NCI-H2081 treated with DMSO at 0.1 percent for 48 hours (cell line): ENCODE measurements at places on chromosomes 6 and 20.
A peak's percentile ranks its signal among the peaks of the same experiment; 100 is the strongest.

DNA sequence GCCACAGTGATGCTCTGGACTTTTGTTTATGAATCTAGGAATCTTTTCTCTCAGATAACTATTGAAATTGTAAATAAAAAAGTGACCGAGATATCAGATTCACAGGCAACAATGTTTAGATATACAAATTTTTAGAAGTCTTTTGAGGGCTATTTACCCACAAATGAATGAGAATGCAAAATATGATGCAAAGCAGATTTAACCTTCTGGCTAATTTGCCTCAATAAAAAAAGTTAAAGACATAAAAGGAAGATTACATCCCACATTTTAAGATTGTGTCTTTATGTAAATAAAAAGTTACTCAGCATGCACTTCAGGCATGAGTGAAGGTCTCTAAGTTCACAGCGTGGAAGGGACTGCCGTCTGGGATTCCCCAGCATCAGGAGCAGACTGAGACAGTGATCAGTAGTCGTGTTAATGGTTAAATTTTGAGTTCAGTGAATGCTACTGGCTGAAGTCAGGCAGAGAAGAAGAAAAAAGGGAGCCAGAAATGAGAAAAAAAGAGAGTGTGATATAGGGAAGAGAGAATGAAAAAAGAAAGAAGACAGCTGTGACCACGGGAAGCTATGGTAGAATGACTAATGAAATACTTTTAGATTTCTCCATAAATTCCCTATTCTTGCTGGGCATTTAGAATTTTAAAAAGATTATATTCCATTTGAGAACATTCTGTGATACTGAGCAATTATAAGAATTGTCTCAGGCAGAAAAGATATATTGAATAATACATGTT, 93.6 kb downstream of the MYB start:
- DNase-seq = no peak

GRCh38 chr20:36145877-36146707, 8.4 kb upstream of the EPB41L1 start:
- no peak for DNase-seq

GRCh38 chr6:144104488-144104887, 9.1 kb upstream of the SF3B5 start:
- DNase-seq = no peak

DNA sequence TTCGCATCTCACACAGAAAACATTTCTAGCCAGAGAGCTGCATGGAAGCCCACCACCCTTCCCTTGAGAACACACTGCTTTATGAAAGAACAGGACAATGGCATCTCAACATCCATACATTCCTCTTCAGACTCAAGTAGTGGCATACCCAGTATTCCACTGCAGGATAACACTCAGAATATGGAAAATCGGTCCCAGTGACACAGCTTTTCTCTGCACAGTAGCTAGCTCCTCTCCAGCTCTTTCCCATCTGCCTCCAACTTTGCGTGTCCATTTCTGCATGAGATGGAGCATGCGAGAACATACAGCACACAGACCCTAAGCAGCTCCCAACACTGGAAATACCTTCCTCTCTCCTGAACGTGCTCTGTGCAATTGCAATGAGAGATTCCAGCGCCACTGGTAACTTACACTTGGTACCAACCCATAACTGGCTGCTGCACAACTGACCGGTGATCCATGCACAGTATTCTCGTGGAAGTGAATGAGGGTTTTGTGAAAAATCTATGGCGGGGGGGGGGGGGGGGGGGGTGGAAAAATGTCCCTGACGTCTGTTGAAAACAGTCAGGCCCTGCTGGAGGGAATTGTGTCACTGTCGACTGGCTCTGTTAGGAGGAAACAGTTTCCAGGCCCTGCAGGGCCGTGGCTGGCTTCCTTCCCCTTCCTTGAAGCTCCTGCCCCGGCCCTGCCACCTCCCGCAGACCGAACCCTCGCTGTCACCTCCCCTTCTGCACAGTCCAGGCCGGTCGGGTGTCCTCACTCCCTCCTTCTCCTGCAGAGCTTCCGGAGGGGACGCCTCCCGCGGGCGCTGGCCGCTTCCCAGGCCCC, 265.9 kb upstream of the QKI start:
- DNase-seq = no peak

GRCh38 chr6:37456126-37456525, 23.1 kb downstream of the CMTR1 start:
- DNase-seq = no peak

DNA sequence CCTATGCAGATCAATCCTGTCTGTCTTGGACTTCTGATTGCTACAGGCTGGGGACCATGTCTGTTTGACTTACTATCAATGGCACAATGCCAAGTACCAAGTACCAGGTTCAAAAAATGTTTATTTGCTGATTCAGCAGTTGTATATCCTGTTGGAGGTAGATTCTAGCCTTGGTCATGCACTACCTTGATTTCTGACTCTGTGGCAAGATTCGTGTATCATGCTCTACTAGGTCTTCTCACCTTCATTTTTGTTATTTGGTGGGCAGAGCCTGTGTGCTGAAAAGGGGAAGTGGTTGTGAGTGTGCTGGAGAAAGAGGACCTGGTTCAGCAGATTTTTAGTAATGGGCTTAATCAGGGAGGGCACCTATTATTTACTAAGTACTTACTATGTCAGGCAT, 192.4 kb upstream of the MYLIP start:
- no peak for DNase-seq

DNA sequence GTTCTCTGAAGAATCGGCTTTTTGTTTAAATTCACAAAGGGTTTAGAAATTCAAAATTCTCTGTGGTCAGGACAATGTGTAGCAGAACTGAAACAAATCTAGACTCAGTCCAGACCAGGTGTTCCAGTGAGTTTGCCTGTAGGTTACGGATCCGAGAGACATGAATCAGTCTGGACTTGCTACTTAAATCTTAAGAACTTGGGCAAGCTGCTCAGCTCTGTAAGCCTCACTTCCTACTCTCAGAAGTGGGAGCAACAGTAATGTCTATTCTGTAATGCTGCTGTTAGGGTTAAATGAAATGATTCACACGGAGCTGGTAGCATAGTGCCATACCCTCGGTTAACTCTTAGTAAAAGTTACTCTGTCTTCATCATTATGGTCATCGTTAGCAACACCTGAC, 37.7 kb downstream of the HECA start:
- no peak for DNase-seq

GRCh38 chr6:149474108-149474935, 10.5 kb downstream of the ZC3H12D start:
- no peak for DNase-seq

GRCh38 chr6:128600397-128600951, 80.1 kb upstream of the PTPRK start:
- peak; percentile 30 for DNase-seq
